IPS-NIHi11 (cell line): ENCODE measurements at places on chromosomes 11 and 22.

DNA sequence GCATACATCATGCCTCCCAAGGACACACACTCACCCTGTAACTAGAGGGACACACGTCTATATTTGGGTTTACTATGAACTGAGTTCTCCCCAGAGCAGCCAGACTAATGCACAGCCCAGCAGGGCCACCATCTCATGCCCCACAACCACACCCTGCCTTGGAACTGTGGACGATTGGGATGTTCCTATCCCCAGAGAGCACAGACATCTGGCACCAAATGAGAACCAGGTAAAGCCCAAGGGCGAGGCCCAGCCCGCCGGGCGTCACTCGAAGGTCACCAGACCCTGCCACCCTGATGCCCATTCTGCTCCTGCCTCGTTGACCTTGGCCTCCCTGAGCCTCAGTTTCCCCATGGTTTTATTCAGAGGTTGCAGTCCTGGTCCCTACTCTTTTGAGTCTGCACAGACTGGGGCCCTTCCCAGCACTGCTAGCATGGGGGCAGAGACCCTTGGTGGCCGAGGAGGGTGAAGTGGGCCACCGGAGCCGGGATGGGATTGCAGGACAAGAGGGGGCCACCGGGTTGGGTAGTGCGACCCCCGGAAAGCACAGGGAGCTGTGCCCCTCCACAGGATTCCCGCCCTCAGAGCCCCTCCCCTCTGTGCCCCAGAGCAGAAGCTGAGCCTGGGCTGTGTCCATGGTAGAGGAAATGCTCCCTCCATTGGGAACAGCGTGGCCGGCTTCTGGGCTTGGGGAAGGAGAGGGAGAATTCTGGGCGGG, 56.8 kb downstream of the IGLL5 start:
- DNase-seq, result no peak

GRCh38 chr11:18958221-18958910, 19.2 kb upstream of the MRGPRX1 start:
- DNase-seq, result peak; percentile 15

DNA sequence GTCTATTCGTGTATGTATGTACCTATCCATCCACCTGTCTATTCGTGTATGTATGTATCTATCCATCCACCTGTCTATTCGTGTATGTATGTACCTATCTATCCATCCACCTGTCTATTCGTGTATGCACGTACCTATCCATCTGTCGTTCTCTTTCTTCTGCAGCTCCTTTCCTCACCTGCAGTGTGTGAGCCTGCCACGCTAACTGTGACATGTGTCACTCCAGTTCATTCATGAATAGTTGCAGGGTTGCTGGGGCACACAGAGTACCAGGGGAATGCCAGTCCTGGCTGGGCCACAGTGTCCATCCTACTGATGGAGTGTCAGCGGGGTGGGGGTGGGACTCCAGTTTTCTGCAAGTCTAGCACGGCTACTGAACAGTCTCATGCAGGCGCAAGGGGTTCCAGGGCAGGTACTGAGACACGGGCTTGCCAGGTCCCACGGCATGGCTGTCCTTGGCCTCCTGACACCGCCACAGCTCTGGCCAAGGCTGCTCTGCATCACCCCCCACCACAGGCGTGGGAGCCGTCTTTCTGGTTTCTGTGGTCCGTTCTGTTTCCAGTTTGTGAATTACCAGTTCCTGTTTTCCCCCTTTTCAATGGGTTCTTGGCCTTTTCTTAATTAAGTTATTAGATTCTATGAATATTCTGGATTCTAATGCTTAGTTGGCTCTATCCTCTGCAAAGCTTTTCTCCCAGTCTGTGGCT, 88.8 kb upstream of the CLDN5 start:
- DNase-seq, result no peak

- peak; percentile 61 for DNase-seq
Observed at GRCh38 chr11:62245271-62245753, 3.3 kb downstream of the SCGB1D2 start.

GRCh38 chr11:2914455-2915195, 14.6 kb downstream of the PHLDA2 start:
- DNase-seq, result no peak

DNA sequence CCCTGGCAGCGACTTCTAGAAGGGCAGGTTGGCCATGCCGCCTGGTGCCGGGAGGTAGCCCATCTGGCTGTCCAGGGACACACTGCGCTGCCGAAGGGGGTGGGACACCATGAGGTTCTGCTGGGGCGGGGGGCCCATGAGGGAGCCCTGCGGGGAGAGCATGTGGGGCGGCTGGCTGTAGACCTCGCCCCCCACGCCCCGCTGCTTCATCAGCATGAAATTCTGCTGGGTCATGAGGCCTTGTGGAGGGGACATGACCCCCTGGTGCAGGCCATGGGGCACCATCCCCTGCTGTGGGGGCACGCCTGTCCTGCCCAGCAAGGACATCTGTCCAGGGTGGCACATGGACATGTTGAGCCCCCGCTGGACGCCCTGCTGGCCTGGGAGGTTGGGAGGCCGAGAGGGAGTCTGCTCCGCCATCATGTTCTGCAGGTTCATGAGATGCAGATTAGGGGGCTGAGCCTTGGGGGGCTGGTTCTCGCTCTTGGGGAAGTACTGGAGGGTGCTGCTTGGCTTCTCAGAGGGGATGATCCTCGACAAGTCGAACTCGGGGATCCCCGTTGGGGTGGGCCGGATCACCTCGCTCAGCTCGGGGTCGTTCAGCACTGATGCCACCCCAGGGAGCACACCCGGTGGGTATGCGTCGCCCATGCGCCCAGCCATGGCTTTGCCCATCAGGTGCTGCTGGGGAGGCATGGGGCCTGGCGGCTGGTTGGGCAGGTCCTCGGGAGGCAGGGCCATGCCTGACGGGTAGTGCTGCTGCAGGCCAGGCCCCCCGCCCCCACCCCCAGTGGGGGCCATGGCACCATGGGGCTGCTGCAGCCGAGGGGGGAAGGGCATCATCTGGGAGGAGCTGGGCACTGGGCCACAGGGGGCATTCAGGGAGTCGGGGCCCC, 15.0 kb downstream of the CXCR5 start:
- DNase-seq, result no peak

DNA sequence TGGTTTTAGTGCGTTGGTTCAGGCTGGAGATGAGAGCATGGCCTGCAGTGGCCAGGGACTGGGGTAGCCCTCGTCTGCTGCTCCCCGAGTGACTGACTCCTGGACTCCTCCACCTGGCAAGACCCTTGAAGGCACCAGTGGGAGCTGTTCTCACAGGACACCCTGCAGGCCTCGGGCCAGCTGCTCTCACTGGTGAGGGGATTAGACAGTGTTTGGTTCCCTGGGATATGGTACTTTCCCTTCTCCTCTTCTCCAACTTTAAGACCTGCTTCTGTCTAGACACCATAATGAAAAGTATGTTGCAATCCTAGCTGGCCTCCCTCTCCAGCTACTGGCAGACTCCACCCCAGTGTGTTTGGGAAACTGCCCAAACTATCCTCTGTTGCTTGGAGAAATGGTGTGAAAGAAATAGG, 168.8 kb upstream of the CADM1 start:
- DNase-seq, result no peak

DNA sequence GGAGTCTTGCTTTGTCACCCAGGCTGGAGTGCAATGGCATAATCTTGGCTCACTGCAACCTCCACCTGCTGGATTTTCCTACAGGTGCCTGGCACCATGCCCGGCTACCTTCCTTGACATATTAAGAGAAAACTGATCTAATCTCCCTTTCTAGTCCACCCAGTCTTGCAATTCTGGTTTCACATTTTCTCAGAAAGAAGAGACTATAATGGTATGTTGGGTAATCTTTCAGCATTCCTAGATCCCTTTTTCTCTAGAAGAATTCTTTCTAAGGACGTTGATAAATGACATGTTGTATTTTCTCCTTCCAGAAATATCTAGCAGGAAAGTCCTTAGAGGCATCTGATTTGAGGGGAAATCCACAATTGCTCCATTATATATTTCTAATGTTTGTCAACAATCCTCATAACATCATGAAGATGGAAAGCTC, 10.4 kb upstream of the HSPA8 start:
- DNase-seq, result no peak
